Aorta (tissue), 5 donors: ENCODE measurements at places on chromosomes 13 and 19.

GRCh38 chr13:95341441-95341840 lies 40.2 kb upstream of the ABCC4 start:
- DNase-seq, result no peak

DNA sequence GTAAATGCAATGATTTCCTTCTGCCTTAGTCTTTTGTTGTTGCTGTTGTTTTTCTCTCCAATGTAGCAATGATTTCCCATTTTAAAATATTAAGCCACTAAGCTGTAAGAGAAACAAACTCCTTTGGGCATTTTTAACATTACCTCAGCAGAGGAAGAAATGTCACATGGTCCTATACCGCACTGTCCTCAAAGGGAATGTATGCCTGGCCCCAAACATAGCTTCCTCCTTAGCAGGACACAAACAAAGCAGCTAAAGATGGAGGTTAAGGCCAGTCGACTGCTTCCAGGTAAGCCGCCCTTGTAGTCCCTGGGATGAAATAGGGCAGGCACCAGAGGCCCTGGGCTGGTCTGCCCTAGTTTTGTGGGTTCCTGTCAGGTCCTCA lies 249.0 kb downstream of the TSHZ3 start:
- DNase-seq, result no peak

- DNase-seq, result peak; percentile 56
Observed at GRCh38 chr13:34207334-34207733, 389.4 kb downstream of the RFC3 start.

DNA sequence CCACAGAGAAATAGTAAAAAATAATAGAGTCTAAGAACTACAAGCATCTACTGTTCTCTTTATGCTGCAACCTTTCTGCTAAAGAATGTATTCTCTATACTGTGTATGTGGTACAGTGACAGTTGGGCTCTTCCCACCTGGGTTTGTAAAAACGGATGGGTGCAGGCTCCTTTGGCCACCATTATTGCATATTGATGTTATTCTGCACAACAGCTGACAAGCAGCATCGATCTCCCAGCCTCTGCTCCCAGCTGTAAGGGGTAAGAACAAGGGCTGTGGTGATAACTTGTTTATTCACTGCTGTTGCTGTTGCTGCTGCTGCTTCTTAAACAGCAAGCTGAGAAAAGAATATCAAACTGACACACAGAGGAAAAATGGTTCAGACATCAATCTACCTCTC lies 56.1 kb downstream of the KCNRG start:
- DNase-seq, result no peak

- DNase-seq, result no peak
Observed at GRCh38 chr13:111404746-111405145, 84.3 kb downstream of the TEX29 start.

DNA sequence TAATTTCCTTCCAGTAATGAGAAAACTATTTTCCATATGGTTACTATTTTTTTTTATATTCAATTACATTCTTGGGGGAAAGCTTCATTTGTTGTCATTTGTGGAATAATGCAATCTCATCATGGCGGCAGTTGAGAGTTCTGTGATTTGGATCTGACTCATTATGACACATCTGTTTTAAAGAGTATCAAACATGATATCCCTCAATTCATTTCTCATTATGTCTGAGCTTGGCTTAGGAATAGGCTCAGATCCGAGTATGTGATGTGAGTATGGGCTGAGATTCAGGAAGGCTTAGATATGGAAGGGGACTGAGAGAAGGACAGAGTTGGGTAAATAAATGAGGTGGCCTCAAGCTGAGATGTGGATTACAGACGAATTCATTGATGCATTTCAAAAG lies 64.4 kb downstream of the POSTN start:
- DNase-seq, result no peak
